ENCODE measurements at places on chromosomes 5 and 9.

GRCh38 chr5:3650320-3650719 is 54.7 kb downstream of the IRX1 start:
- DNase-seq, result no peak

- DNase-seq, result no peak
Observed at GRCh38 chr5:7705261-7705660, 145.7 kb downstream of the CFAP90 start.

DNA sequence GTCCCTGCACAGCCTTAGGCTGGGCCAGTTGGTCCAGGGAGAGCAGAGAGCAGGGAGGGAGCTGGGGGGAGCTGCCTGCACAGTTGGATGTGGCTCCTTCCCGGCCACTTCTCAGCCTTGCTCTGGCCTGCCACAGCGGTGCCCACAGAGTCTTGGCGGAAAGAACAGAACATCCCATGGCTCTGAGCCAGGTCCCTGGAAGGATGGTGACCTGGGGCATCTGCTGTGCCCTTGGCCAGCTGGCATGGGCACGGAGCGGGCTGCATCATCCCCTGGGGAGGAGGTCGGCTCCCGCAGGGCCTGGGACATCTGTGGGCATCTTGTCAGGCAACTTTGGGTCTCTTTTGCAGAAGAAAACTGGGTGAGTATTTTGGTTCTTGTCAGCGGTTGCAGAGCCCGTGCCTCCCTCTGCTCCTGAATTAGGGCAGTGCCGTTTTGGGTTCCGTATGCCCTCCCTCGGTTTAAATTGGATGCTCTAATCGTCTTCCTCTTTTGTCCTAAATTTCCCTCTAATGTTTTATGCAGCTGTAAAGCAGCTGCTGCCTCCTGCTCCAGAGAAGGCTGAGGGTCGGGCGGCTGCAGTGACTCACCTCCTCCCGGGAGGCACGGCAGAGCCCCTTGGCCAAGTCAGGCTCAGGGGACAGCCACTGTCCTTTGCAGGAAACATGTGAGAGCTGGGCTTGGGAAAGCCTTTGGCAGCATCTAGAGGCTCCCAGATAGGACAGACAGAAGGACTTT is 10.5 kb upstream of the NACC2 start:
- no peak for DNase-seq

- DNase-seq, result no peak
Observed at GRCh38 chr5:144273232-144274027, 102.8 kb downstream of the KCTD16 start.

- no peak for DNase-seq
Observed at GRCh38 chr5:105593011-105593760, 2030.6 kb upstream of the NUDT12 start.
